ENCODE measurements at places on chromosomes 13 and 19.

GRCh38 chr19:9878511-9879196 lies 43.5 kb downstream of the PIN1 start:
- DNase-seq = no peak

GRCh38 chr19:6378486-6378885 lies 2.8 kb upstream of the PSPN start:
- no peak for DNase-seq

- DNase-seq = no peak
These were observed 1.7 kb downstream of the CNMD start for GRCh38 chr13:52737965-52738364.

GRCh38 chr13:98253526-98253925 lies 76.5 kb upstream of the RNF113B start:
- no peak for DNase-seq

DNA sequence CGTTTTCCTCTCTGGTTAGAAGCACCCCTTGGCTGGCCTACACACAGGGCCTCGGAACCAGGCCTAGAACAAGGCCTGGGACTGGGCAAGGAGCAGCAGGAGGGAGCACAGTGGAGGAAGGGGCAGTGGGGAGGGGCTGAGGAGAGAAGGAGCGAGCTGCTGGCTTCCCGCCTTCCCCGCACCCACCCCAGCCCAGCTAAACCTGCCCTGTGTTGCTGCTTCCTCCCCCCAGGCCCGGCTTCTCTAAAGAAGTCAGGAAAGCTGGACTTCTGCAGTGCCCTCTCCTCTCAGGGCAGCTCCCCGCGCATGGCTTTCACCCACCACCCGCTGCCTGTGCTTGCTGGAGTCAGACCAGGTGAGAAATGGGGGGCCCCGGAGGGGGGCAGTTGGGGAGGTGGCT lies 24.3 kb downstream of the LYL1 start:
- DNase-seq = no peak

- DNase-seq = no peak
These were observed 13.0 kb upstream of the SOX1 start for GRCh38 chr13:112053744-112054615.

DNA sequence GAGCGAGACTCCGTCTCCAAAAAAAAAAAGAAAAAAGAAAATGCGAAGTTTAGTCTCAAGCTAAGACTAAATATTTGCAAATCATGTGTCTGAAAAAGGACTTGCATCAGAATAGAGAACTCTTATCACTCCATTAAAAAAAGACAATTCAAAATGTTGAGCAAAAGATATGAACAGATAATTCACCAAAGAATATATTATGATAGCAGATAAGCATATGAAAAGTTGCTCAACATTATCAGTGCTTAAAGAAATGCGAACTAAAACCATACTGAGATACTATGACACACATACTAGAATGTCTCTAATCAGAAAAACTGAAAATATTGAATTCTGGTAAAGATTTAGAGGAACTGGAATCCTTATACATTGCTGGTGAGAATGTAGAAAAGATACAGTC lies 38.7 kb upstream of the SACS start:
- no peak for DNase-seq

DNA sequence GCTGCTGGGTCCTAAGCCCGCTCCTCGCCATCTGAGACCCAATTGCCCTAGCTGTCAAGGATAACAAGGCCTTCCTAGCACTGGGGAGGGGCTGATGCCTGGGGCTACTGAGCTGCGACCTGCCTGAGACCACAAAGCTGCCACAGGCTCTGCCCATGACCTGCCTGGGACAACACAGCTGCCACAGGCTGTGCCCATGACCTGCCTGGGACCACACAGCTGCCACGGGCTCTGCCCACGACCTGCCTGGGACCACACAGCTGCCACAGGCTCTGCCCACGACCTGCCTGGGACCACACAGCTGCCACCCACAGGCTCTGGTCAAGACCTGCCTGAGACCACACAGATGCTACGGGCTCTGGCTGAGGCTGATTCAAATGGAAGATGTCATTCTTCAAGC lies 54.8 kb downstream of the EPS15L1 start:
- DNase-seq = no peak

- no peak for DNase-seq
These were observed 117.6 kb upstream of the MCF2L start for GRCh38 chr13:112851107-112852038.

DNA sequence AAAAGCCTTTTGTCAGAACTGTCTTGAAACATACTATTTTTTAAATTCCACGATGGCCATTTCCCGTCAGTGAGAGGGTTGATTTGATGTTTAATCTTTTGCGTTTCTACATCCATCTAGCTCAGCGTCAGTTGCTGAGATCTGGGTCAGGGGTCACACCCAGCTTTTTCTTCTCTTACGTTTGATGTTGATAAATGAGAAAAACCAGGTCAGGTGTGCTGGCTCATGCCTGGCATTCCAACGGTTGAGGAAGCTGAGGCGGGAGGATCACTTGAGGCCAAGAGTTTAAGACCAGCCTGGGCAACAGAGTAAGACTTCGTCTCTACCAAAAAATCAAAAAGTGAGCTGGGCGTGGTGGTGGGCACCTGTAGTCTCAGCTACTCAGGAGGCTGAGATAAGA lies 168.9 kb downstream of the PTPRS start:
- no peak for DNase-seq

- DNase-seq = no peak
These were observed 1047.9 kb upstream of the SLC10A2 start for GRCh38 chr13:104114101-104114500.

DNA sequence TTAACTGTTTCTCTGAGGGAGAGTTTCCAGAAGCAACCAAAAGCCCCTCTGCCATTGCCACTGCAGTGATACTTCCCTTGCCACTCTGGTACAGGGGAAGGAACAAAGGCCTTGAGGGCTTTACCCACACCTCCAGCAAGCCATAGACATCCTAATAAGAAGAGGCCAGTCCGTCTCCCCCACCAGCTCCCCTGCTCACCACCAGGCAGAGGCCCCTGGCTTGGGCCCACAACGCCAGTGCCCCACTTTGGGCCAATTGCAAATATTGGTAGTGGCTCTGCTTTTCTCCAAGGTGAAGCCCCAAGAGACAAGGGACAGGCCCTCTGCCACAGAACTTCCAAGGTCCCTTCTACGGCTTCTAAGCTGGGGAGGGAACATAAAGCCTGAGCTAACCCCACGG lies 833.0 kb downstream of the DACH1 start:
- no peak for DNase-seq

DNA sequence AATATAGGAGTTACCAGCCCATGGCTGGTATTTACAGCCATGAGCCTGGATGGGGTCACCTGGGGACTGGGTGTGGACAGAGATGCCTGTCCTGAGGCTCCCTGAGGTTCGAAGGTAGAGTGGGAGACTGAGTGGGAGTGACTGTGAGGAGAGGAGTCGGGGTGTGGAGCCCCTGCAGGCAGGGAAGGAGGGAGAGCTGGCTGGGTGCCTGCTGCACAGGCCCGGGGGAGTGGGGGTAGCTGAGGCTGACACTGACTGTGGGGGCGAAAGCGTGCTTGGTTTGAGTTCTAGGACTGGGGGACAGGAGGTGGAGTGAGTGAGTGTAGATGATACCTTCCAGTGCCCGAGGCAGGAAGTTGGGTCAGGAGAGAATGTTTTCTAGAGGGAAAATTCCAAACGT lies 7.1 kb downstream of the RAB11B start:
- DNase-seq = no peak

DNA sequence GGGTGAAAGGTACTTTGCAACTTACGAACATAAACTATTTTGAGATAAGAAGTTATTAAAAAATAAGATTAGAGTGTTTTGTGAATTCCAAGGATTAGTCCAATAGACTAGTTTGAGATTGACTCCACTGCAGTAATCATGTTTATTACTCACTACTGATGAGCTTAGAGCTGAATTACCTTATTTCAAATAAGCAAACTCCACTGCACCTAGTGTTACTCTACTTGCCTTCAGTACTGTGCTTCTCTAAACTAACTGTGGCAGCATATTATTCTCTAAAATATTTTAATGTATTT lies 111.7 kb downstream of the MIPEP start:
- no peak for DNase-seq

DNA sequence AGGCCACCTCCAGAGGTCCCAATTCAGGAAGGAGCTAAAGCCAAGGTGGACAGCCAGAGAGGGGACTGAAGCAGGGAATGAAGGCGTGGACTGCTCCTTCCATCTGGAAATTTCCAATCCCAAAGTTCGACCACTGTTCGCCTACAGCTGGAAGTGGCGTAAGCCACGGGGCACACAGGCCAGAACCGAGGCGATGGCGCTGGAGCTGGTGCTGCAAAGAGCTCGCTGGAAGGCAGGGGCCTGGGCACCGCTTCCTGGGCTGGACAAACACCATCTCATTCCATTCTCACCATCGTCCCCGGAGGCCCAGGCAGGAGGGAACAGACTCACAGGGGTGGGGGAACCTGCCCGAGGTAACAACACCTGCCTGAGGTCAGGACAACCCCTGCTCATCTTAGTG lies 4.2 kb downstream of the MAP2K2 start:
- DNase-seq = no peak
